ENCODE measurements at places on chromosomes 6 and 20.

- no peak for DNase-seq
Measured at GRCh38 chr6:7546896-7547295, 5.4 kb downstream of the DSP start.

DNA sequence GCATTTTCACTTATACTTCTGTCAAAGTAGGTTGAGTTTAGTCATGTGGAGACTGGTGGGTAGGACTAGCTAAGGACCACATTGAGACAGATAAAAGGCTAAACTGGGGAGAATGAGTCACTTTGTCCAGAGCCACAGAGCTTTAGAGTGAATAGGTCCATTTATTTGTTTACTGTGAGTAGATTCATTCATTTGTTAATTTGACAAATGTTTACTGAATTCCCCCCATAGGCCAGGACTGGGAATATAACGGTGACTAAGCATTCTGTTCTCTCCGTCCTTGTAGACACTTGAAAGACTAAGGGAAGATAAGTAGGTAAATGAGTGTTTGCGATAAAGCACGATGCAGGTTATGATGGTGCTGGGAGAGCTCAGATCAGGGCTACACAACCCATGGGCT lies 699.7 kb upstream of the ID4 start:
- DNase-seq, result no peak

GRCh38 chr20:4225745-4226144 lies 210.4 kb upstream of the RNF24 start:
- DNase-seq, result no peak

GRCh38 chr6:122184401-122184827 lies 215.0 kb upstream of the HSF2 start:
- no peak for DNase-seq

DNA sequence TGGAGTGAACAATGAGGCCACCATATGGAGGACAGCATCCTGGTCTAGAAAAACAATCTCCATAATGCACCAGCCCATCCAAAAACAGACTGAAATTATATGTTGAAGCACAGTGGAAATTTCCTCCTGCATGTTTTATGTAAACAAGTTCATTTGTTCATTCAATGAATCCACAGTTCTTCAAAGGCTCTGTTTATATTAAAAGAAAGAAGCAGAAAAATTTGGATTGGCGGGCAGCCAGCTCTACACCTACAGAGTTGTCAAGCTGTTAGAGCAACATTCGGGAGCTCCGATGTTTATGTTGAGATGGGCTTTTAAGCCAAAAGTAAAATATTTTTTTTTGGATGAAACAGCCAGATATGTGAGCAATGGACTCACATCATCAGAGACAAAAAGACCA lies 395.3 kb upstream of the SULF2 start:
- DNase-seq, result no peak

DNA sequence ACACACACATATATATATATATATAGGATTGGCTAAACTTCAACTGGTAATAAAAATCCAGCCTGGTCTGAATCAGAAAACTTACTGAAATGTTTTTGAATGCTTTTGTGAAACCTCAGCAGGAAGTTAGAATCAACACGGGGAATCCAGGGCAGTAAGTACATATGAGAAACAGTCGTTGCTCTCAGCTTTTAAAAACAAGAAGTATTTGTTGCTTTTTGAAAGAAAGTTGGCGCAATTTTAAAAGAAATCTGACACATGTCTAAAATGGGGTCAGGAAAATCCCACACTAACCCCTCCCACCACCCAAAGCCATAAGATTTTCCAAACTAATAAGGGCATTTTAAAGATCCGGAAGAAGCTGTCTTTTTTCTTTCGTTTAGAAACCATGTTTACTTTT lies 11.5 kb upstream of the CCDC170 start:
- DNase-seq, result no peak

GRCh38 chr20:33522256-33522820 lies 32.4 kb downstream of the CBFA2T2 start:
- no peak for DNase-seq

GRCh38 chr6:2990932-2991506 lies 8.7 kb upstream of the NQO2 start:
- DNase-seq, result no peak

GRCh38 chr20:51122931-51123658 lies 100.2 kb upstream of the KCNG1 start:
- DNase-seq, result no peak

GRCh38 chr20:4949833-4950178 lies 51.5 kb downstream of the SLC23A2 start:
- DNase-seq, result peak; percentile 16

DNA sequence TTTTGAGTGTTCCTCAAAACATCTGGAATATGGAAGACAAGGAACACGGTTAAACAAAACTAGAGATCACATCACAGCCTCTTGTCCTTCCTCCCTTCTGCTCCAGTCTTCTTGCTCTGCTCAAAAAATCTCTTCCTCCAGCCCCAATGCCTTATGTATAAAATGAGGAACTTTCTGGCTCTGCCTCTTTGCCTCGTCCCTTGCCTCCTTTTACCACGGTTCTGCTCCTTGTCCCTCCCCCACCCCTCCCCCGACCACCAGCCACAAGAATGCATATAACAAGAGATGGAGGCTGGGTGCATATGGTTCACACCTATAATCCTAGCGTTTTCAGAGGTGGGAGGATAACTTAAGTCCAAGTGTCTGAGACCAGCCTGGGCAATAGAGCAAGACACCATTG lies 43.6 kb downstream of the PLAGL2 start:
- no peak for DNase-seq

GRCh38 chr6:41653691-41654090 lies 15.4 kb downstream of the MDFI start:
- DNase-seq, result no peak

- DNase-seq, result no peak
Measured at GRCh38 chr6:38182426-38182825, 362.9 kb downstream of the ZFAND3 start.

GRCh38 chr6:3328796-3329195 lies 70.0 kb downstream of the PSMG4 start:
- DNase-seq, result no peak

DNA sequence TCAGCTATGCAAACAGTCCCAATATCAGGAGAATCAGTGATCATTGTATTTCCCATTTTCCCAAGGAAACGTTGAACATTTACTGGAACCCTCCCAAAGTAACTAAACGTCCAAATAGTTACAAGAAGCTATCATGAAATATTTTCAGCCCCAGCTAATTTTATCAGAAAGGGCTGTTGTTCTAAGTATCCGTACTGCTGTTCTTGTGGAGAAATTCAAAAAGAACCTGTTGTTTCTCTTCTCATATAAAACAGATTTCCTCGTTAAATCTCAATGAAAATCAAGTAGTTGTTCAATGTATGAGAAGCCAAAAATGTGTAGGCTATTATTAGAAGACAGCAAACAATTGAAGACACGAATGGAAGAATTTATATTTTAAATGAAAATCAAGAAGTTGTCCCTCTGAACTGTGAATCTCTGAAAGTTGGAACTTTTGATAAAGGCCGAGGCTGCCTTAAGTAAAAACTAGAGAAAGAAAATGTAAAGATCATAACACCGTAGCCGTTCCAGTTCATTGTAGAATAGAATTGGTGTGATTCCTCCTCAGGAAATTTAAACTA lies 107.7 kb downstream of the HFE start:
- no peak for DNase-seq

GRCh38 chr6:111201764-111202163 lies 114.5 kb downstream of the SLC16A10 start:
- no peak for DNase-seq

DNA sequence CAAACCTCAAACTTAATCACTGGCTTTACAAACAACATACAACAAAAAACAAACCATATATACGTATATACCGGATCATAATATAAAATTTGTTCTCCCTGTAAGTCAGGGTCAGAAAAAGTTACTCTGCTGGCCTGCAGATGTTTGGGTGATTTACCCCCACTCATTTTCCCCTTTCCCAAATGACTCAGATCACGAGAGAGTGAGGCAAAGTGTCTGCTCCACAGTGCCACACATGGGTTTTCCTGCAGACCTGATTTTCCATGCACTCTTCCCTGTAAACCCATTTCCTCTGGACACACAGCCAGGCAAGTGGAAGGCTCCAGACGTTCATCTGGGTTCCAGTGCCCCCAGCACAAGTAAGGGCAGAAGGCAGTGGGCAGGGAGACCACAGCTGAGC lies 23.5 kb downstream of the GFOD1 start:
- no peak for DNase-seq

DNA sequence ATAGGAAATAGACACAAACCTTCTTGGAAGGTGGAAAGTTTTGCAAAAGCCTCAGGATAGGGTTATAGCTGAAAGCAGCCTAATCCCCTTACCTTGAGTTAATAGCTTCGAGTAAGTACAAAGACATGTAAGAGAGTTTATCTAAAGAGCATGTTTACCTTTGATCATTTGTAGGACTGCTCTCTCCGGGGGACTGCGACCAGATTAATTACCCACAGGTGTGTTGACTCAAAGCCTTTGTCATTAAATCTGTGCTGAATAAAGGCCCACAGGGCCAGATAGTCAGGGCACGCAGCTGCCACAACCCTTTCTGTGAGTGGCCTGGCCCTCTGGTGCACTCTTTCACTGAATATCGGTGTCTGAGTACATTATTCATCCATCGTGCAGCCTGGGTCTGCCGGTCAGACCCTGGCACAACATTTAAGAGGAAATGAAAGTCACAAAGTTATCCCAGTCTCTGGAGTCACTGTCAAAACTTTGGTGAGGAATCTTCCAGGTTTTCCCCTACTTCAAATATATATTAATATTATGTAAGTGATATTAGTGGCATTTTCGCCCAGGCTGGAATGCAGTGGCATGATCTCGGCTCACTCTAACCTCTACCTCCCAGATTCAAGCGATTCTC lies 5.4 kb upstream of the MICA start:
- no peak for DNase-seq

GRCh38 chr6:132527791-132528190 lies 10.3 kb upstream of the TAAR9 start:
- no peak for DNase-seq

DNA sequence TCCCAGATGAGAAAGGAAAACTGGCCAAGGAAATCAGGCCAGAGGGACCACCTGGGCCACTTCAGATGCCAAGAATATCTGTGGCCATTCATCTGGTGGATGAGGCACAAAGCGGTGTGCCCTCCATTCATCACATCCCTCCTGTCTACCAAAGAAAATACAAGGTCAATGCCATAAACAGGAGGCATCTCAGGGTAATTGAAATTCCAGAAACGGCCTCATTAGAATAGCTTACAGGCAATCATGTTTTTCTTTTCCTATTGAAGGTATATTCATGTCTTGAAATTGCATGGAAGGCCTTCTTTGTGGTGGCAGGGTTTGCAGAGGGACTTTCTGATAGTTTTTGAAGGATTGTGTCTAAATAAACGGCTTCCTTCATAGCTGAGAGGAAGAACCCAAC lies 578.3 kb downstream of the HAO1 start:
- DNase-seq, result no peak

DNA sequence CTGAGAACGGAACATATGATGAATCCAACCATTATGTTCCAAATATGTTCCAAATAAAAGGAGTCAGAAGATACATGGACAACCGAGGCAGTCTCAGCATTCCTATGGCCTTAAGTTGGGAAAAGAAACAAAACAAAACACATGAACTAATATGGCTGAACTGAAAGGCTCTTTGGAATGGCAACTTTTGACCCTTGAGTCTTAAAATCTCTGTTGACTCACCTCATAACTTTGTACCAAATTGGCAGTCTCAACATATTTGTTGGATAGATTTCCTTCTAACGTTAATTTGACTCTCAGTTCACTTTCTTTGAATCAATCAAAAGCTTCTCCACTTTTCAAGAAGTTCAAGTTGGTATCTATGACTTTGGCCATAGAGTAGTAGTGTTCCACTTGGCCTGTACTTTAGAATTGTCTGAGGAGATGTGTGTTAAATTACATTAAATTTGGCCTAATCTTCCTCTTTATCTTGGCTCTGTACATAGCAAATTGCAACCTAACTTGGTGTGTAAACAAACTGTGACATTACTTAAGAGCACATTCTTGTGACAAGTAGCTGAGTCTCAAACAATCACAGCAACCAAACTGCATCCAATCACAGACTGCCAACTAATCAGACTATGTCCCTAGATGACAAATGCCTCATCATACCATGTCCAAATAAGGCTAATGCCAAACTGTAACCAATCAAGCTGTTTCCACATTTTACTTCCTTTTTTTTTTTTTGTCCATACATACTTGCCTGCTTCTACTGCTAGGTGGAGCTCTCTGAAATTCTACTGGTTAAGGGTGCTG lies 208.8 kb downstream of the BMP2 start:
- no peak for DNase-seq

DNA sequence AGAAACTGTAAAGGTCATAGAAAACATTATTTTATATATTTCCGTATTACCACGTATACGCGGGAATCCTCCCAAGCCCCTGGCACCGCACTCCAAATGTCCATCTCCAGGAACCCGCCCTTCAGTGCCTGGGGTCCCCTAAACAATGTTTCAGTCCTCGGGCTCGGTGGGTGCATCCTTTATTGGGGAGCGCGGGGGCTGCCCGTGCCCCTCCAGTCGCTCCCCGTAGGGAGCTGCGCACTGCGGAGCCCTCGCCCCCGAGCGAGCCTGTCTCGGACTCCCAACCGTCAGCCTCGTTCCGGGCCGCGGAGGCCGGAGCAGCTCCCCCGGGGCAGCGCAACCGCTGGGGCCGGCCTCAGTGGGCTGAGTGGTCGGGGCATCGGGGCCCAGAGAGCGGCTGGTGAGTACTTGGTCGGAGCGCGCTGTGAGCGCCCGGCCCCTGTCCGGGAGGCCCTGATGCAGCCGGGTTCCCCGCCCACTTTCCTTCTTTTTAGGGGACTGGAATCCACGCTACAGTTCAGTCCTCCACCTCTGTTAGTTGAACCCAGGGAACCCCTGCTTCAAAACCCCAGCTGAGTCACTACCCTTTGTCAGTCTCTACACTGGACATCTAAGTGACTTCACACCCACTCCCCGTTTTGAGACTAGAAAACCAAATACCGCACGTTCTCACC lies at the start of gene DNAH8:
Gene DNAH8, plus strand, starts transcription at position 296 of the 674 bp plus-strand sequence. CDS start 7,499 bp downstream, outside the sequence.
- DNase-seq, result peak; percentile 15

DNA sequence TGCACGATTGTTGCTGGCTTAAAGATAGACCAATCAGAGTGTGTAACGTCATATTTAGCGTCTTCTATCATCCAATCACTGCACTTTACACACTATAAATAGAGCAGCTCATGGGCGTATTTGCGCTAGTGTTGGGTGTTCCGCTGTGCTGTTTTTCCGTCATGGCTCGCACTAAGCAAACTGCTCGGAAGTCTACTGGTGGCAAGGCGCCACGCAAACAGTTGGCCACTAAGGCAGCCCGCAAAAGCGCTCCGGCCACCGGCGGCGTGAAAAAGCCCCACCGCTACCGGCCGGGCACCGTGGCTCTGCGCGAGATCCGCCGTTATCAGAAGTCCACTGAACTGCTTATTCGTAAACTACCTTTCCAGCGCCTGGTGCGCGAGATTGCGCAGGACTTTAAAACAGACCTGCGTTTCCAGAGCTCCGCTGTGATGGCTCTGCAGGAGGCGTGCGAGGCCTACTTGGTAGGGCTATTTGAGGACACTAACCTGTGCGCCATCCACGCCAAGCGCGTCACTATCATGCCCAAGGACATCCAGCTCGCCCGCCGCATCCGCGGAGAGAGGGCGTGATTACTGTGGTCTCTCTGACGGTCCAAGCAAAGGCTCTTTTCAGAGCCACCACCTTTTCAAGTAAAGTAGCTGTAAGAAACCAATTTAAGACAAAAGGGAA lies 57.9 kb downstream of the TRIM38 start:
- peak; percentile 56 for DNase-seq

All from endothelial cell (in vitro differentiated cells).